ENCODE measurements at places on chromosomes 3 and 15.

DNA sequence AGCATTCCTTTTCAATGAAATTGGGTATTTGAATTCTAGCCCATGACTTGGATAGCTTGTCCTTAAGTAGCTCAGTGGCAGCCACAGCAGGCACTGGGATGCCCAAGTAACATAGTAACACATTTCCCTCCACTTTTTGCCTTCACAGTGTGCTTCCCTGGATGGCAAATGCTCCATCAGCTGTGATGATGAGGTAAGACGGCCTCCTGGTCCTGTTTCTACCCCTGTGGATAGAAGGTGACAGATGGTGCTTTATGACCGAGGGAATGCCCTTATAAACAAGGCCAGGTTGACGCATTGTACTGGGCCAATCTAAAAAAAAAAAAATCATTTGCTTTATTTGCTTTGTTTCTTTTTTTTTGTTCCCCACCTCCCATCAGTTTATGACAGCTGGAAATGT lies 41.8 kb upstream of the LRTM1 start:
- no peak for DNase-seq

GRCh38 chr3:131811481-131811880 lies 223.3 kb downstream of the CPNE4 start:
- DNase-seq, result no peak

DNA sequence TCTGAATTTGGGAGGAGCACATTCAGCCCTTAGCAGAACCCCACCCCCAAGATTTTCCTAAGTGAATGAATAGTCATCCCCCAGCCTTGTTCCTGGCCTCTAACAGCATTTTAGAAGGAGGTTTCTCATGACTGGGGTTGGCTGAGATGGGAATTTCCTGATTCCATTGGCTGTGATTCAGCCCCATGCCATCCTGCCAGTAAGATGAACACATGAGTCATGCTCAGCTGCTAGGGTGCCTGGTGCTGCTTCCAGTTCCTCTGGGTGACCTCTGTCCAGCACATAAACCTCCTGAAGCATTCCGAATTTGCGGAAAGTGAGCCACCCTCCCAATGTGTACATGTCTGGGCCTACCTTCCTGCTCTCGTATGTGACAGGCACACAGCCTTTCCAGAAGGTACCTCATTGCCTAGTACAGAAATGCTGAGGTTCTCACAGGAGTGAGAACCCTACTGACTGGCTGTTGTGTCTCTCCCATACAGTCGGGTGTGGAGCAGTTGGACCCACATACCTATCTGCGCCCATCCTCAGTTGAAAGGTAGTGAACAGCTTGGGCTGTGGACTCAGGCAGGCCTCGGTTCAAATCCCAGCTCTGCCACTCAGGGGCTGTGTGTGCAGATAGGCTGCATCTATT lies 91.7 kb downstream of the APBA2 start:
- peak; percentile 94 for DNase-seq

GRCh38 chr3:63927422-63928280 lies 15.5 kb upstream of the SCAANT1 start:
- DNase-seq, result no peak

DNA sequence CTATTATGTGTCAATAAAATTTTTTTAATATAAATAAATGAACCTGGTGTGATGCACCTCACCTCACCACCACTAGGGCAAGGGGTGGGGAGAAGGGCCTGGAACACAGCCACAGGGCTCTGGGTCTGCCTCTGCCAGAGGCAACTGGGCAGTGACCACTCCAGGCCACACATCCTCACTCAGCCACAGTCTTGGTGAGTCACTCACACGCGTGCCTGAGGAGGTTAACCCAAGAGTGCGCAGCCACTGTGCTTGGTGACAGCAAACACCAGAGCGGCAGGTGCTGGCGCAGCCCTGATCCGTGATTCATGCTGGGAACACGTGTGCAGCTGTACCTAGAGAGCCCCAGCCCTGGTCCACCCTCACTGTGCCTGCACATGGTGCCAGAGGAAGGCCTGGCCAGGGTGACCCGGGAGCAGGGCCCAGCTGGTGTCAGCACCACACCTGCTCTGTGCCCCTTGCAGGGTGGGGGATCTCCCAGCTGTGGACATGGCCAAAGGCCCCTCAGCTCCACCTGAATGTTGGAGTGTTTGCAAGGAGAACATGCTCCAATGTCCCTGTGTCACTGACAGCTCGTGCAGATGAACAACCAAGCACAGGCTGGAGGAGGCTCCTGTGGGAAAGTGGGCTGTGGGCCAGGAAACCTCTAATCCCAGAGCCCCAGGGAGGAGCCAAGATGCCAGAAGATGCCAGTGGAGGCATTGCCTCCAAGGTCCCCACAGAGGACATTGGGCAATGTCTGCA lies 2.1 kb downstream of the SLC41A3 start:
- DNase-seq, result peak; percentile 35

GRCh38 chr3:194565597-194566190 lies 67.5 kb downstream of the TMEM44 start:
- DNase-seq, result peak; percentile 62

DNA sequence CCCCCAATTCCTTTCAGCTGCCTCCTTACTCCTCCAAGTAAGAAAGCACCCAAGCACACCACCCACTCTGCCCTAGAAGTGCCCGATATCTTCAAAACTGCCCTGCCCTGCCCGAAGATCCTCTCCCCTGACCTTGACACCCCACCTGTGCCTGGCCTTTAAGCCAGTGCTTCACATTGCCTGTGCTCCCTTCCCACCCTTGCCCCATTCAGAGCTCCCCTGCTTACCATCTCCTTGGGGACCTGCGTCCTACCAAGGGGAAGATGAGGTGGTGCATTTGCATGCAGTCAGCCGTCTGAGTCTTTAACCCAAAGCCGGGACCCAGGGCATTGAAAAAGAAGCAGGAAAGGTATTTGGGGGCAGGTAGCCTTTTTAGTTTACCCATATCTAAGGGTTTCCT lies 73.5 kb upstream of the SLCO3A1 start:
- DNase-seq, result no peak

DNA sequence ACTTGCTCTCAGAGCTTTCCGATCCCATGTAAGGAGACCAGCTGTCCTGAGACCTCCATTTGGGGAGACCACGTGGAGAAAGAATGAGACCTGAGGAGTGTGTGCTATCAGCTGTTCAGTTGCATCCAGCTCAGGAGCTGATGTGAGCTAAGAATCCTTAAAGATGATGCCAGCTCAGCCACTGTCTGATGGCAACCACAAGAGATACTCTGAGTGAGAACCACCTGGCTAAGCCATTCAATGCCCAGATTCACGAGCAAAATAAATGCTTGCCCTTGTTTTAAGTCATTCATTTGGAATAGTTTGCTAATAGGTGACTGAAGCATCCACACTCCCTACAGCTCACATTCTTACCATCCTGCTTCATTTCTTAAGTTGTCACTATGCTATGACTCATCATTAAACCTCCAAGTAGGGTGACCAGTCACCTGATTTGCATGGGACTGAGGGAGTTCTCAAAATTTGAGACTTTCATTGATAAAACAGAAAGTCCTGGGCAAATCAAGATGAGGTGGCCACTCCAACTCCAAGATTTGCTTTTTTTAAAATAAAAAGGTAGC lies 56.4 kb downstream of the SPTSSB start:
- DNase-seq, result no peak

DNA sequence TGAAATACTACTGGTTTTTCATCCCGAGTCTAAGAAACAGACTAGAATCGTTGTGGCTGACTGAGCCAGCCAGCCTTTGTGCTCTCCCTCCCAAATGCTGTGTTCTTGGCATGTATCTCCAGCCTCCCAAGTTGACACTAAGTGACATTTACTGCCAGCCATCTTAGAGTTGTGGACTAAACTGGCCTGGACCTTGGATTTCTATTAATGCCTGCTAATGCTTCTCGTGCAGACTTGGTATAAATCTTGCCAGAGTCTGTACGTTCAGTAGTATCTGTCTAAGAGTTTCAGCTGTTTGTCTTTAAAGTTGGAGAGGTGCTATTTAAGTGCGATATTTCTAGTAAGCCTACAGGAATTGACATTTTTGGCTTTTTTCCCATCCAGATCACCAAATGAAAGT lies 166.6 kb upstream of the BHLHE40 start:
- DNase-seq, result no peak

DNA sequence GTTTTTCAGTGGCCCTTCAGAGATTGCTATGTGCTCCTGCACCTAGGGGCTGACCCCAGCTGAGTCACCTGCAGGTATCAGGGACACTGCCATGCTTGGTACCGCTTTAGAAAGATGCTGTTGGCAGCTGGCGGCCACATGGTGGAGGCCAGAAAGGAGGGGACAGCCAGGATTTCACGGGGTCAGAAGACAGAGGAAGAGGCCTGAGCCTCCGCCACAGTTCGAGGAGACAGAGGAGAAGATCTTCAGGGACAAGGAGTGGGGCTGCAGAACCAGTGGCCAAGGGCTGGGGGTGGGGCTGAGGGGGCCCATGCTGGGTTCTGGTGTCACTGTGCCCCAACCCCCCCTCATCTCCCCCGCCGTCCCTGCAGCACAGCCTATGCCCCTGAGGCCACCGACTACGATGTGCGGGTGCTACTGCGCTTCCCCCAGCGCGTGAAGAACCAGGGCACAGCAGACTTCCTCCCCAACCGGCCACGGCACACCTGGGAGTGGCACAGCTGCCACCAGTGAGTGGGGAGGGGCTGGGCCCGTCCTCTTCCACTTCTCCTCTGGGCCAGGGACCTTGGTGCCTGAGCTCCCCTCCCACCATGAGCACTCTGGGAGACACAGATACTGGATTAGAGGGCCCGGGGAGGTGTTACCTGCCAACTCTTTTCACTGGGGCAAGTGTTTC lies 19.9 kb downstream of the LOXL1 start:
- no peak for DNase-seq

GRCh38 chr3:48399387-48400172 lies 27.6 kb downstream of the FBXW12 start:
- DNase-seq, result no peak

- DNase-seq, result no peak
Measured at GRCh38 chr3:1552831-1553230, 460.0 kb downstream of the CNTN6 start.

- no peak for DNase-seq
Measured at GRCh38 chr3:102112704-102113230, 263.5 kb downstream of the NFKBIZ start.

- DNase-seq, result no peak
Measured at GRCh38 chr3:158368271-158368670, 202.7 kb upstream of the MLF1 start.

- peak; percentile 92 for DNase-seq
Measured at GRCh38 chr3:53773611-53774368, 72.4 kb downstream of the CHDH start.

- DNase-seq, result no peak
Measured at GRCh38 chr15:66865622-66866611, 163.9 kb downstream of the SMAD6 start.

DNA sequence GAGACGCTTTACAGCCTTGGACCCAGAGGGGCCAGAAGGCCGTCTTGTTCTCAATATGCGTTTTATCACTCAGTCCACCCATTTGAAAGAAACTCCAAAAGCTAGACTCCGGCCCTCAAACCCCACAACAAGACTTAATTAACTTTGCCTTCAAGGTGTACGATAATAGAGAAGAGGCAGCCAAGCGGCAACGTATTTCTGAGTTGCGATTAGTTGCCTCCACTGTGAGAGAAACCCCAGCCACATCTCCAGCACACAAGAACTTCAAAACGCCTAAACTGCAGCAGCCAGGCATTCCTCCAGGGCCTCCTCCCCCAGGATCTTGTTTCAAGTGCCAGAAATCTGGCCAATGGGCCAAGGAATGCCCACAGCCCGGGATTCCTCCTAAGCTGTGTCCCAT lies 17.4 kb upstream of the INO80 start:
- DNase-seq, result no peak

DNA sequence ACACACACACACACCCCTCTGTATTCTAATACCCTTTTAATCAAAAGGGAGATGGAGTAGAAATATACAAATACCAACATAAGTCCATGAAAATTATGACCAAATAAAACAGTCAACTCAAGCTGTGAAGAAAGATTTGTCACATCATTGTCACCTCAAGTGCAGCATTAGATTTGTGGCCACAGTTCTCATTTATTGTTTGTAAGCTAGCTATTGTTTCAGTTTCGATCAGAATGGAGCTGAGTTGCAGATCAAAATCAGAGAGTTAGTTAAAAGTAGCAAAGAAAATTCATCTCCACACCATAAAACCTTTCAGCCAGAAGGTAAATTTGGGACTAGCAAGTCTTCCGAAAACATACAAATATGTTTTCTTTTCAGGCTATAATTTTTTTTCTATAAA lies 267.7 kb upstream of the LMCD1 start:
- DNase-seq, result no peak

GRCh38 chr3:43699864-43700263 lies 9.1 kb downstream of the ABHD5 start:
- no peak for DNase-seq

DNA sequence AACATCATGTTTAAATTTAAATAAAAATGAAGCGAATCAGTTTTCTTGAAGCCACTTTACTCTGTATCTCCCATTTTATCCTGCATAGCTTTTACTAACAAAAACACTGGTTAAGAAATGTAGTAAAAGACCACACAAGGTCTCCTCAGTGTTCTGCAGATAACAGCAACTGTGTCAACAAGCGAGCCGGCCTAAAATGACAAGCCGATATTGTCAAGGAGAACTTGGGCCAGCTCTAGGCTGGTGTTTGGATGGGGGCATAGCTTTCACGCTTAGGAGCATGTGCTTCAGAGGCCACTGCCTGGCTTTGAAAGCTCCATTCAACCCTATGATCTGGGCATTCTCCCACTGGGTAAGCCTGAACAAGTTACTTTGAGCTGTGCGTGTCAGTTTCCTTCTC lies 38.1 kb downstream of the MFSD1 start:
- DNase-seq, result no peak
